ENCODE measurements at places on chromosomes 5 and 9. TPM values are rescaled to one million over a fixed set of nuclear protein-coding genes. Genes with fewer than 3 reads are reported as not detected.

MINAR2 gene
- total RNA-seq = not detected

PCDHB9 gene
- 2.2 TPM for total RNA-seq

ADGRD2 gene
- 0.31 TPM for total RNA-seq

ENHO gene
- total RNA-seq = 0.95 TPM

NOXA1 gene
- total RNA-seq = 14.3 TPM

FOXD4L5 gene
- not detected for total RNA-seq
